Lower leg skin (tissue), 4 donors: ENCODE measurements at places on chromosomes 11 and 22.

GRCh38 chr11:131712897-131713296, 342.5 kb downstream of the NTM start:
- no peak for DNase-seq

- no peak for DNase-seq
These were observed 1.3 kb downstream of the PARVG start for GRCh38 chr22:44181912-44182587.

DNA sequence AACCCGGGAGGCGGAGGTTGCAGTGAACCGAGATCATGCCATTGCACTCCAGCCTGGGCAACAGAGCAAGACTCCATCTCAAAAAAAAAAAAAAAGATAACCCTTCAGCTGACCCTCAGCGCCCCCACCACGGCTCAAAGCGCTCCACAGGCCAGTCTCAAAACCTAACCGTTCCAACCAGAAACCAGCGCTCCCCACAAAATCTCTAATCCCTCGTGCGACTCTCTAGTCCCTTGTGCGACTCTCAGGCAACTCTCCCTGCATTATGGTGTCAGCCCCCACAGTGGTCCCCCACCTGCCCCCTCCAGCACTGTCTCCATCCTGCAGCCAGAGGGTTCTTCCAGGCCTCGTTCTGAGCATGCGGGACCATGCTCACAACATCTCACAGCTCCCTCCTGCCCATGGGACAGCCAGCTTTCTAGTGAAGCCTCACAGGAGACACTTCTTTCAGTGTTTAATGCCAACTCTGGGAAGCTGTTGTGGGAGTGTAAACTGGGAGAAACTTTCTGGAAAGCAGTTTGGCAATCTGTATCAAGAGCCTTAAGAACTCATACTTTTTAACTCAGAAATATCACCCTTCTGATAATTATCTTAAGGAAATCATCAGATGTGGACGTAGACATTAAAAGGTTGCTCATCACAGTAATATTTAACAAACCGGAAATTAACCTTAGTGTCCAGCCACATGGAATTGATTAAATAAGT, 4.2 kb upstream of the RASGRP2 start:
- no peak for DNase-seq

GRCh38 chr11:126768702-126769101, 231.9 kb downstream of the KIRREL3 start:
- DNase-seq, result no peak

DNA sequence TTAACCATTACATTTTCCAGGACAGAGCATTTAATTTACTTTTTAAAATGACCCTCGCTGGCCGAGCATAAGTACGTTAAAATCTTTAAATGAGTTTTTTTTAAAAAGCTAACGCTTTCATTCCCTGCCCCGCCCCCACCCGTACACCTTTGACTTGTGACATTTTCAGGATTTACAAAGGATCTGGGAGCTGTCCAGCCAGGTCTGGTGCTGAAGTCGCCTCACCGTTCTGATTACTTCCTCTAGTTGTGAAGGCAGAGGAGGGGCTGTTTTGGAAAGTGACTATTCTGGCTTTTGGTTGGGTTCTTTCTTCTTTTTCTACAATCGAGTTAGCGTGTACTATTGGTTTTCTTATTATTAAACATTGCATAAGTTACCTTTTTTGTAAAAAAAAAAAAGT, 2.9 kb downstream of the C11orf87 start:
- DNase-seq, result no peak
